ENCODE measurements at places on chromosomes 16 and 17.

DNA sequence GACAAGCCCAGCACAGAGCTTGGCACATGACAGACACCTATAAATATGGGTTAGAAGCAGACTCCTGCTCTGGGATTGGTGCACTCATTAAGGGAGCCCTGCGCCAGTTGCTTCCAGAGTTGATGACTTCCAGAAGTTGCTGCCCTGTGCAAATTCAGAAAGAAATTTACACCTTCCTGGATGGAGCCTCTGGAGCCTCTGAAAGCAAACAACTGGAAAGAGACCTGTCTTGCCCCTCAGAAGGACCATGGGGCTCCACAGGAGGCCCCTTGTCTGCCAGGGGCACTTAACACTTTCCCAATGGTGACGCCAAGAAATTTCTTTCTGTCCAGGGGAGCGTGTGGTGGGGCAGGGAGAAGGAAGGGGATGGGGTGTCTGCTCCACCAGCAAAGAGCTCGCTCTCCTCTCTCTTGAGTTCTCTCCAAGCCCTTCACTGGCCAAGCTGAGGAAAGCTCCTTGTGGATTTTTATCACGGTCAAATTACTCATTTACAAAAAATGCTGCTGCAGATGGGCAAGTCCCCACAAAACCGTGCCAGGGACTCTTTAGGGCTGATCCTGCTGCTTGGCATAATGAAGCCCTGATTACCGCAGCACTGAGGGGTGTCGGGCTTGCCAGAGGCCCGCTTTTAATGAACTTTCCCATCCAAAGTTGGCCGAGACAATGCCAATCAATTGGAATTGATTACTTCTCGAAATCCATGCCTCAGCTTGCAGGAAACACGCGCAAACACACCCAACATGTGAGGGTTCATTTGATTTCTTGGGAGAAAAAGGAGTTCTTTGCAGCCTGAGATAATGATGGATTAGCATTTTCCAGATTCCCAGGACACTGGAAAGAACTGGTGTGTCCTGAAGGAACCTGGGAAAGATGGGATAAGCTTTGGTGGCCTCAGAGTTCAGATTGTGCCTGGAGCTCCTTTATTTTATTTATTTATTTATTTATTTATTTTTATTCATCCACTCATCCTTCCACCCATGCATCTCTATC lies 583.6 kb upstream of the CDH5 start:
- peak; percentile 43 for DNase-seq

DNA sequence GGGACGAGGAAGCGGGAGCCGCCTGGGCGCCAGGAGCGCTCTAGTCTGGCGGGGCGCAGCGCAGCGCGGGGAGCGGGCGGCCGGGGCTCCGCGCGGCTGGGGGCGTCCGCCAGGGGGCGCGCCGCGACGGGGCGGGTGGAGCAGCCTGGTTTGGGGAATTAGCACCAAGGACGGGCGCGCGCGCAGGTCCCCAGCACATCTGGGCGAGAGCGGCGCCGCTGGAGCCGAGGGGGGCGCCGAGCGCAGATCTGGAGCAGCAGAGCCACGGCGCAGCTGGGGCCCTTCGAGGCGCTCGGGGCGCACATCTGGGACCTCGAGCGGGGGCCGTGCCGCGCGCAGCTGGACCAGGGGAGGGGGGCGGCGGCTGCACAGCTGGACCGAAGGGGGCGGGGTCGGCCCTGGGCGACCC lies at the start of gene NXPH3:
TSS of gene NXPH3 (plus strand) at position 193 of the 409 bp plus-strand sequence. CDS start 349 bp downstream, outside the sequence.
- peak; percentile 59 for DNase-seq

GRCh38 chr17:44529864-44530263 lies 26.7 kb upstream of the GPATCH8 start:
- no peak for DNase-seq

DNA sequence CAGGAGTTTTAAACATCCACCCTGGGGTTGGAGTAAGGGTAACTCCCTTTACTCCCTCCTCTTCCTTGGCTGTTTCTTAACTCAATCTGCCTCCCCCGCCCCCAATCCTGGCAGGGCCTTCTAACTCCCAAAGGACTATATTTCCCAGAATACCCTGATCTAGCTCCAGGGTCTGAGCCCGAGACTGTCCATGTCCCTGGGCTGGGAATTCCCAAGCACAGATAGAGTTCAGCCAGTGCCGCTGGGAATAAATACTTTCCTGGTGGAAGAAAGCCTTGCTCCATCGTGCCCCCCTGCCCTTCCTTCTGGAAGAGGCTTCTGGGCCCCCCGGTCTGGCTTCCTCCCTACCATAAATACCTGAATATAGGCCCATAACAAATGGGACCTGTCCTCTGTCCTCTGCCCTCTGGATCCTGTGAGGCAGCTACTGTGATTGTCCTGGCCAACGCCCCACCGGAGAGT lies 10.2 kb downstream of the BAHCC1 start:
- no peak for DNase-seq

DNA sequence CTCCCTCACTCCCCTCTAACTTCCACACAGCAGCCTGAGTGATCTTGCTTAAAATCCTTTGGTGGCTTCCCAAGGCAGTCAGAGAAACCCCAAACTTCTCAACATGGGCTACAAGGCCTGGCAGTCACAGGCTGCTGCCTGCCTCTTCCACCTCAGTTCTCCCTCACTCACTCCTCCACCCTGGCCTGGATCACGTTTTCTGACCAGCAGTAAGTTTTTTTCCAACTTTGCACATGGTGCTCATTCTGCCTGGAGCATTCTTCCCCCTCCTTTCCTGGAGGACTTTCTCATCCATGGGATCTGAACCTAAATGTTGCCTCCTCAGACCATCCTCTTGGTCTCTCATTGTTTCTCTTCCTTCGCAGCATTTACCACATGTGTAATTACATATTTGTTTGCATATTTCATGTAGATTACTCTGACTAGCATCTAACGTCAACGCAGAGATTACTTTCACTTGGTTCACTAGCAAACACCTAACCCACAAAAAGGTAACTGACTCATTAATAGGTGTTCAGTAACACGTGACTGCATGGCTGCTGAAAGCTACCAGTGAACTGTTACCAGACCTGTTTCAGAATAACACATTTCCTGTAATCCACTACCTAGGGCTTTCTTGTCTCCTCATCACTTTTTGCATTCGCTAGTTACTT lies 17.1 kb downstream of the GNA13 start:
- DNase-seq = no peak

DNA sequence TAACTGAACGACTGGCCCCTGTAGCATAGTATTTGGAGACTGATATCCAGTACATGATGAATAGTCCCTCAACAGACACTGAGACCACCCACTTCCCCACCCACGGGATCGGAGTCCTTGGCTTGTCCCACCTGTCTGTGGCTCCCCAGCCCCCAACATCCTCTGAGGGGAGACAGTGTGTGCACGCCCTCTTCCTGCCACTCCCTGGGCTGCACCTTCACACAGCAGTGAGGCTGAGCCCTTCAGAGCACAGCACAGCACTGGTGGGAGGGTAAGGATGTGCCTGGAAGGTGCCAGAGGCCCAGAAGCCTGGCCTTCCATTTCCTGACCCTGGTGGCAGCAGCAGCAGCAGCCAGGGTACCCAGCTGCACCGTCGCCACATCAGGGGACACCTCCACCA lies 11.0 kb downstream of the DNASE1 start:
- no peak for DNase-seq

GRCh38 chr17:39123627-39124026 lies 27.8 kb downstream of the PLXDC1 start:
- no peak for DNase-seq

DNA sequence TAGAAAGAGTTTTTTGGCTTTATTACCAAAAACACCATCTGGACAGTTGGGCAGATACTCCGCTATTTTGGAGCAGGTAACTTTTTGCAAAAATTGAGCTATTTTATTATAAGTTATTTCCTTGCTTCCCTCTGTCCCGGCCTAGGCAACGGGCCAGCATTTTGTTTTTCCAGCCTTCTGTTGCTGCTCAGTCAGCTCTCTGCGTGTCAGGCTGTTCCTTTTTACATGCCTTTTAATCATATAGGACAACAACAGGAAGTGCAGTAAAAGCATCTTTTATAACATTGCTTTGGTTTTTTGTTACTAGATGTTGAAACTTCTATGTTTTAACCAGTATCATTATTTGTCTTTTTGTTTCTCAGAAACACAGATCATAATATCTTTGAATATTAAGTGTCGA lies 30.4 kb downstream of the PPM1D start:
- no peak for DNase-seq

DNA sequence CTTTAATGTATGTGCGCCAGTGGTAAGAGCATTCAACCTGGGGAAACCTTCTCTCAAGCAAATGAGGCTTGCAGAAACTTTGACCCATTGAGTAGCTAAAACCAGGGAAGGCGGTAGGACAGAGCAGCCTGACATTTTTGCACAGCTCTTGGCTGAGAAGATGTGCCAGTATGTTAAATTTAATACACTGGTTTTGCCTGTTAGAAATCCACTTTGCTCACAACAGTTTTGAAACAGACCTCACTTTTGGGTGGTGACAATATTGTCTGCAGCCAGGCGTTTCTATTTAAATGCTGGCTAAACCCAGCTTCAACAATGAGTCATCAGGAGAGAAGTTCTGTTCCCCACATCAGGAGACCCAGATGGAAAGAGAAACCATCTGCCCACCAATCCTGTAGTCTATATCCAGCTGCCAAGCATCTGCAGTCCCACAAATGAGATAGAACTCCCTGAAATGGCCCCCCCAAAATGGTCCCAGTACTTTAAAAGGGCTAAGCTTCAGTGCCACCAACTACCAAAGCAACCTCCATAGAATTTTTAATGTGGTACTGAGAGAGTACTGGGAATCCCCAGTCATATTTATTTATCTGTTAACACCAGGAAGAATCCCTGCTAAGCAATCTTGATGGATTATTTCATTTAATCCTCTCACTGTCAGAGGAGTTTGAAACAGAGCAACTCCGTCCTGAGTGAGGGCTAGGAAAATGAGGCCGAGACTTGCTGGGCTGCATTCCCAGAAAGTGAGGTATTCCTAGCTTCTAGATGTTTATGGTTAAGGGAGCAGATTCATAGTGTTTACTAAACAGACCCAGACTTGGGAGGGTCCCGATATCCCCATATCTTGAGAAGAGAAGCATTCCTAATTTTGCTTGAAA lies 29.0 kb upstream of the CLEC3A start:
- DNase-seq = no peak
